Thymus (tissue), 14 donors: ENCODE measurements at places on chromosomes 7 and 10. TPM values are rescaled to one million over a fixed set of nuclear protein-coding genes. Genes with fewer than 3 reads are reported as not detected.

GPR85 gene
- 0.71 TPM for total RNA-seq

SCART1 gene
- 0.94 TPM for total RNA-seq

UCMA gene
- 0.52 TPM for total RNA-seq

OR13A1 gene
- 0.28 TPM for total RNA-seq

CFAP46 gene
- 0.09 TPM for total RNA-seq

EVX1 gene
- total RNA-seq, result not detected

SMO gene
- total RNA-seq, result 11.7 TPM

GLCCI1 gene
- total RNA-seq, result 20.4 TPM

SORCS1 gene
- total RNA-seq, result 3.6 TPM

CHN2 gene
- 5.9 TPM for total RNA-seq

HILPDA gene
- 9.0 TPM for total RNA-seq

VENTX gene
- 0.09 TPM for total RNA-seq

ICA1 gene
- total RNA-seq, result 6.3 TPM

ACSM6 gene
- 5.1 TPM for total RNA-seq

MYH16 gene
- total RNA-seq, result 0.05 TPM
